Thoracic aorta endothelial cell (primary cell): ENCODE measurements at places on chromosomes 6 and 20. TPM values are rescaled to one million over a fixed set of nuclear protein-coding genes. Genes with fewer than 3 reads are reported as not detected.

Gene SLC35B3
- 21.3 and 21.5 TPM in 2 replicates for total RNA-seq

Gene TSHZ2
- not detected in 2 replicates for total RNA-seq

Gene CDSN
- total RNA-seq: not detected in 2 replicates

Gene ACTL10
- 2.5 and 2.7 TPM in 2 replicates for total RNA-seq

Gene E2F1
- 10.1 and 16.7 TPM in 2 replicates for total RNA-seq

Gene KHDRBS2
- not detected in 2 replicates for total RNA-seq

Gene MOG
- not detected in 2 replicates for total RNA-seq

Gene CLVS2
- total RNA-seq: not detected in 2 replicates

Gene PRR18
- total RNA-seq: not detected in 2 replicates

Gene BMP7
- total RNA-seq: not detected in 2 replicates

Gene EPPIN
- not detected in 2 replicates for total RNA-seq

Gene ATP6V1G2
- total RNA-seq: 0.50 and 0.53 TPM in 2 replicates

Gene SOBP
- total RNA-seq: 3.7 and 6.0 TPM in 2 replicates

Gene PXMP4
- 3.3 and 3.8 TPM in 2 replicates for total RNA-seq

Gene BTN1A1
- total RNA-seq: not detected in 2 replicates

Gene CNBD2
- total RNA-seq: 3.2 and 5.6 TPM in 2 replicates

Gene C6orf141
- 7.8 and 8.3 TPM in 2 replicates for total RNA-seq

Gene ZKSCAN8
- total RNA-seq: 22.6 and 23.9 TPM in 2 replicates

Gene ISM1
- total RNA-seq: 0.07 TPM in 1 of 2 replicates, not detected in the other

Gene DLK2
- 0.22 and 0.27 TPM in 2 replicates for total RNA-seq

Gene PLEKHG1
- 78.7 and 87.0 TPM in 2 replicates for total RNA-seq

Gene KIF25
- not detected in 2 replicates for total RNA-seq

Gene BIRC7
- total RNA-seq: 0.27 TPM in 1 of 2 replicates, not detected in the other

Gene TMEM244
- total RNA-seq: not detected in 2 replicates
